ENCODE measurements at places on chromosomes 4 and X. TPM values are rescaled to one million over a fixed set of nuclear protein-coding genes. Genes with fewer than 3 reads are reported as not detected.

The WNK3 gene
- total RNA-seq = 0.63 TPM

DNA sequence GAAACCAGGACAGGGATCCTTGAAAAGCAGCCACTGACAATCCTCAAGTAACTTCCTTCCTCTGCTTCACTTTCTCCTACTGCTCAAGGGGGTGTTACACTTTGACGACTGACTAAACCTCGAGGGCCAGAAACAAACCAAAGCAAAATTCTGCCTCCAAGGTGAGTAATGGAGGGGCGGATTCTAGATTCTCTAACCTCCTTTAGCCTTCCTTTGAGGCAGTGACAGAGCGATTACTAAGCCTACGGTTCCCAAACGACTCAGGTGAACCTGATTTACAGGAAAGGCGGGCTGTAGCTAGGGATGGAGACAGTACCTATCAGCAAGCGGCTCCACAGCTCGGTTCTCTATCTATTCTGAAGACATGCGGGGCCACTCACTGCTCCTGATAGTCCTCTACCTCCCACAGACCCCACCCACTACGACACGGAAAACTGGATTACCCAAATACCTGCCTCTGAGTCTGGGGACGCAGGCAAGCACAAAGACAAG, 487 bp downstream of the TBCK start:
- H3K36me3 ChIP-seq = no peaks in the 10 kb centered on the region
- H3K27me3 ChIP-seq = no peaks in the 10 kb centered on the region
- peak; percentile 86 for DNase-seq
- peak overlapping the region; percentile 93 for H3K4me3 ChIP-seq
- peaks cover 70% of the 10 kb centered on the region for H3K4me1 ChIP-seq

DNA sequence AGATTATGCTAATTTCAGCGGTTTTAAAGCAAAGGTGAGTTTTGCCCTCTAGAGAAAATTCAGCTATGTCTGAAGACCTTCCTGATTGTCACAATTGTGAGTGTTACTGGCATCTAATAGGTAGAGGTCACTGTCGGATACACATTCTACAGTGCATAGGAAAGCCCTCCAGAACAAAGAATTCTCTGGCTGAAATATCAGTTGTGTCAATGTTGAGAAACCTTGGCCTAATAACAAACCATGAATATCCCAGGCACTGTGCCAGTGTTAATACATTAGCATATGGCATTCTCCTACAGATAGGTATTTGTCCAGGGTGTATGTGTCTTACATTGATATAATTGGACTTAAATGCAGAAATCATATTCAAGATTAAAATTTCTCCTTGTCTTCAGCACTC, 294.3 kb downstream of the FSTL5 start:
- DNase-seq = no peak
- no peaks in the 10 kb centered on the region for H3K36me3 ChIP-seq
- no peak overlapping the region for H3K4me3 ChIP-seq
- H3K27ac ChIP-seq = no peak overlapping the region
- H3K27me3 ChIP-seq = no peaks in the 10 kb centered on the region

- H3K4me3 ChIP-seq = no peak overlapping the region
- H3K27ac ChIP-seq = no peak overlapping the region
- H3K27me3 ChIP-seq = no peaks in the 10 kb centered on the region
Observed at GRCh38 chr4:142350871-142351270, 495.2 kb downstream of the INPP4B start.

DNA sequence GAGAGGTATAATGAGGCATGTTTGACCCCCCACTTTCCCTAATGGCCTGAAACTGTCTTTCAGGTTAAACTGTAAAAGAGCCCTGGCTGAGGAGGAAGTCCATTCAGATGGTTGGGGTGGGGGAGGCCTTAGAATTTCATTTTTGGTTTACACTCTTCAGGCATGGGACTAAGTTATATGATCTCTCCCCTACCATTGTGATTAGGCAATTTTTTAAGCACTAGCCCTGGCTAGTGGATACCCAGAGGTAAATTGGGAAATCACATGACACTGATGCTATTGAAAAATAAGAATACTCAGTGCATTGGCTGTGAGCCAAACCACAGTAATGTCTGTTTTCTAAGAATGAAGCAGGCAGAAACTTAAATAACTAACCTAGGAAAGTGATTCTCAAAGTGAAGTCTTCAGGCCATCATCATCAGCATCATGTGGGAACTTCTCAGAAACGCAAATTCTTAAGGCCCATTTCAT, 149.7 kb downstream of the RRAGB start:
- H3K27ac ChIP-seq = no peak overlapping the region
- no peak overlapping the region for H3K4me3 ChIP-seq
- no peaks in the 10 kb centered on the region for H3K27me3 ChIP-seq
- peak; percentile 29 for DNase-seq
- H3K36me3 ChIP-seq = no peaks in the 10 kb centered on the region

GRCh38 chr4:83548151-83548905, 12.4 kb downstream of the GPAT3 start:
- no peak overlapping the region for H3K4me3 ChIP-seq
- H3K4me1 ChIP-seq = peaks cover 32% of the 10 kb centered on the region
- peak; percentile 98 for DNase-seq
- H3K27ac ChIP-seq = peak overlapping the region; percentile 66
- H3K36me3 ChIP-seq = no peaks in the 10 kb centered on the region

GRCh38 chrX:136961594-136962135, 72.1 kb downstream of the GPR101 start:
- H3K4me1 ChIP-seq = no peaks in the 10 kb centered on the region
- no peaks in the 10 kb centered on the region for H3K36me3 ChIP-seq
- no peak overlapping the region for H3K27ac ChIP-seq
- peak; percentile 19 for DNase-seq
- no peak overlapping the region for H3K4me3 ChIP-seq

GRCh38 chrX:53188763-53189162, 36.2 kb downstream of the KDM5C start:
- H3K36me3 ChIP-seq = no peaks in the 10 kb centered on the region
- no peaks in the 10 kb centered on the region for H3K27me3 ChIP-seq

- no peaks in the 10 kb centered on the region for H3K27me3 ChIP-seq
- no peak for DNase-seq
- no peak overlapping the region for H3K27ac ChIP-seq
- peaks cover 26% of the 10 kb centered on the region for H3K4me1 ChIP-seq
- no peak overlapping the region for H3K4me3 ChIP-seq
- H3K36me3 ChIP-seq = no peaks in the 10 kb centered on the region
Observed at GRCh38 chr4:78310740-78311115, 240.8 kb upstream of the ANXA3 start.

GRCh38 chrX:11111947-11112346, 815 bp downstream of the HCCS start:
- peak overlapping the region; percentile 90 for H3K27ac ChIP-seq
- H3K27me3 ChIP-seq = no peaks in the 10 kb centered on the region

The FAAH2 gene
- 0.11 TPM for total RNA-seq

The AVPR2 gene
- total RNA-seq = not detected

DNA sequence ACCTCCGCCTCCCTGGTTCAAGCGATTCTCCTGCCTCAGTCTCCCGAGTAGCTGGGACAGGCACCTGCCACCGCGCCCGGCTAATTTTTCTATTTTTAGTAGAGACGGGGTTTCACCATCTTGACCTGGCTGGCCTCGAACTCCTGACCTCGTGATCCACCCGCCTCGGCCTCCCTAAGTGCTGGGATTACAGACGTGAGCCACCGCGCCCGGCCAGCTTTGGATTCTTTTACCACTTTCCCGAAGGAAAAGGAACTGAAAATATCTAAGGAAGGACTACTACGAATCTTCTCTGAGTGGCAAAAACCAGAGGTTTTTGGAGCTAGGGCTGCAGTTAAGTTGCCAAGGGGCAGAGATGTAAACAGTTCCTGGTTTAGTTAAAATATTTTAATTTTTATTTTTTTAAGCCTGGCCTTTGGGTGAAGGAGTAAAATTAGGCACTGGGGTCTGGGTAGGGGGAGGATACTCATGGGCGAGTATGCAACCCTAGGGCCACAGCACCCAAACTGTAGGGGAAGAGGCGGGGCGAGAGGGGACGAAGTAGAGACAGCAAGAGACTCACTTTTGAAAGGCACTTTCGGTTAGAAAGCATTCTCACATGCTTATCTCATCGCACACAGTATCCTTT, 525 bp upstream of the CISD2 start:
- peak overlapping the region; percentile 92 for H3K4me3 ChIP-seq
- no peak for DNase-seq
- H3K36me3 ChIP-seq = 0 out of 2 replicates have a peak, but pooled peaks cover 3% of the 10 kb centered on the region

The NXF2B gene
- total RNA-seq = not detected

DNA sequence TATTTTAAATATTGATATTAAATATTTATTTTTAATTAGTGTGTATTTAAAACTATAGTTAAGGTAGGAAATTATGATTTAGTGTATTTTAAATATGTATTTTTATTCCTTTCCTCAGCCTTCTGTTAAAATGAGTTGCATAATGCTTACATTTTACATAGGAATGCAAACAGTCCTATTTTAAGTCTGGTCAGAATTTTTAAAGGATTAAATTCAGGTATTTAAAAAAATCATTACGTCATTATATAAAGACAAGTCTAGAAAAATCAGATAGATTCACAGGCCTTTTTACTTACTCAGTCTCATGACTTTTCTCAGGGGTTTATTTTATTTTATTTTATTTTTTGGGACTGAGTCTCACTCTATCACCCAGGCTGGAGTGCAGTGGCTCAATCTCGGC, 50.4 kb upstream of the RPA4 start:
- H3K4me1 ChIP-seq = no peaks in the 10 kb centered on the region
- H3K27ac ChIP-seq = no peak overlapping the region
- no peak overlapping the region for H3K4me3 ChIP-seq
- no peaks in the 10 kb centered on the region for H3K27me3 ChIP-seq
- peak; percentile 1 for DNase-seq
- no peaks in the 10 kb centered on the region for H3K36me3 ChIP-seq

DNA sequence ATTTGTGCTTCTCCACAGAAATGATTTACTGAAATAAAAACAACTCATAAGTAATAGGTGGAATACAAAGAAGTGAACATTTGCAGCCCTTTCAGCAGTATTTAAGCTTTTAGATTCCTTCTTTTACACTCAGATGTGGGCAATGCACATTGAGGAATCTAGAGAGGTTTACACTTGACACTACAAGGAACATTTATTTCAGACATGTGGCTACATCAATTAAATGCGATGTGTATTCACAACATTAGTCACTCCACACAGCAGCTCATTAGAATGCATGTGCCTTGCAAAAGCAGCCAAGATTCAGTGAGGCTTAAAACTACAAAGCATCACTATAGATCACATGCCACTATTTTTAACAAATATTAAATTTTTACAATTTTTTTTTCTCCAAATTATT, 480.7 kb downstream of the INPP4B start:
- DNase-seq = peak; percentile 47
- H3K27me3 ChIP-seq = no peaks in the 10 kb centered on the region
- H3K36me3 ChIP-seq = no peaks in the 10 kb centered on the region
- H3K27ac ChIP-seq = no peak overlapping the region
- H3K4me1 ChIP-seq = peaks cover 18% of the 10 kb centered on the region
- no peak overlapping the region for H3K4me3 ChIP-seq

DNA sequence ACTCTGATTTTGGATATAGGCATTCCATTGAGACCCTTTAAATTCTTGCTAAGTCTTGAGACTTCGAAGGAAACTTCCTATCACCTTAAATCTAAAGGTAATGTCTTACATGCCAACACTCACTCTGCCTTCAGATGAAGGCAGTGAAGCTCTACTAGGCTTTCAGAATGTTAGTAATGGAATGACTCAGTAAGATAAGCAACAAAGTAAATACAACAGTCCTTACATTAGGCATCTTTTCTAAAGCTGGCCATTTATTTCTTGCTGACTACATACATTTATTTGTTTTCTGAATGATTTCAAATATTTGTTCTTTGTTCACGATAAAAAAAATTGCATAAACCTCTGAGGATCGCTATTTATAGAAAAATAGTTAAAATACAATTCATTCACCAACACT, 43.5 kb downstream of the ASIC5 start:
- DNase-seq = no peak
- H3K27ac ChIP-seq = no peak overlapping the region
- no peaks in the 10 kb centered on the region for H3K4me1 ChIP-seq
- no peak overlapping the region for H3K4me3 ChIP-seq

GRCh38 chr4:119025420-119025819, 110.2 kb upstream of the MYOZ2 start:
- peak; percentile 84 for DNase-seq
- H3K4me3 ChIP-seq = peak overlapping the region; percentile 69
- no peaks in the 10 kb centered on the region for H3K36me3 ChIP-seq
- peak overlapping the region; percentile 96 for H3K27ac ChIP-seq
- H3K4me1 ChIP-seq = peaks cover 47% of the 10 kb centered on the region
- no peaks in the 10 kb centered on the region for H3K27me3 ChIP-seq

DNA sequence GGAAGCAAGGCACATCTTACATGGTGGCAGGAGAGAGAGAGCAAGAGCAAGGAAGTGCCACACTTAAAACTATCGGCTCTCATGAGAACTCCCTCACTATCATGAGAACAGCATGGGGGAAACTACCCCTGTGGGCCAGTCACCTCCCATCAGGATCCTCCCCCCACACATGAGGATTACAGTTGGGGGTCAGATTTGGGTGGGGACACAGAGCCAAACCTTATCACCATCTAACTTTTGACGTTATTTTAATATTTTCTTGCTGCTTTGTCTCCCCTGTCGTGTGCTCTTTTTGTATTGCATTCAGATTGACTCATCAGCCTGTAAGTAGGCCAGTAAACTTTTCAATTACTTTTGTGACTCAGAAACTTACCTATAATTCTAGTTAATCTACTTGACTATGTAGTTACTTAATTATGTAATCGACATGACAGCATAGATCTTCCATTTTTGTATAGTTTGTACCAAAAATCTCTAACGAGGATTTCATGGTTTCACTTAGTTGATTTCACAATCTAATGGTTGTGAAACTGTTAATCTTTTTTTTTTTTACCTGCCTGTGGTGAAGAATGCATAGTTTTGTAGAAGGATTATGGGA, 18.3 kb downstream of the STIM2 start:
- H3K4me3 ChIP-seq = no peak overlapping the region
- H3K36me3 ChIP-seq = no peaks in the 10 kb centered on the region
- peaks cover 8% of the 10 kb centered on the region for H3K4me1 ChIP-seq

DNA sequence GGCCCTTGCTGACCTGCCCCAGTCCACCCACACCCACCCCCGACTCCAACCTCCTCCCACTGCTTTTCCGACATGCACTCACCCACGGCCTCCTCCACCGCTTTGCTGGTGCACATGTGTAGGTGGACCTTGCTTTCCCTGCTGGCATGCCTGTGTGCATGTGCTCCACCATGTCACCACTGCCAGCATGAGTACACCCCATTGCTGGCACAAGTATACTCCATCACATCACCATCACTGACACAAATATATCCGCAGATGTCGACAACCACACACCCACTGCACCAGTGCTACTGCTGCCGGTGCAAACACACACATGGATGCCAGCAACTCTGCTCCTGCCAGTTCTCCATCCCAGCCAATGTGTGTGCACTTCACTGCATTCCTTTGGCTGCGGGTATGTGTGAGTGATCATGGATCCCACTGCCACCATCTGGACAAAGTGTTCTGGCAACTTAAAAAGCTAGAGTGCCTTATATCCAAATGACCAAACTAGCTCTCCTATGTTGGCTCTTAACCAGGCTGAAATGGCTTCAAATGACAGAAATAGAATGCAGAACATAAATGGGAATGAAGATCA, 1072.3 kb downstream of the RAPGEF2 start:
- no peak overlapping the region for H3K27ac ChIP-seq
- H3K27me3 ChIP-seq = no peaks in the 10 kb centered on the region
- H3K4me3 ChIP-seq = no peak overlapping the region
- H3K4me1 ChIP-seq = no peaks in the 10 kb centered on the region

Measured in GM23248 (cell line).